GM10248 (cell line): ENCODE measurements at places on chromosomes 2 and 18.

DNA sequence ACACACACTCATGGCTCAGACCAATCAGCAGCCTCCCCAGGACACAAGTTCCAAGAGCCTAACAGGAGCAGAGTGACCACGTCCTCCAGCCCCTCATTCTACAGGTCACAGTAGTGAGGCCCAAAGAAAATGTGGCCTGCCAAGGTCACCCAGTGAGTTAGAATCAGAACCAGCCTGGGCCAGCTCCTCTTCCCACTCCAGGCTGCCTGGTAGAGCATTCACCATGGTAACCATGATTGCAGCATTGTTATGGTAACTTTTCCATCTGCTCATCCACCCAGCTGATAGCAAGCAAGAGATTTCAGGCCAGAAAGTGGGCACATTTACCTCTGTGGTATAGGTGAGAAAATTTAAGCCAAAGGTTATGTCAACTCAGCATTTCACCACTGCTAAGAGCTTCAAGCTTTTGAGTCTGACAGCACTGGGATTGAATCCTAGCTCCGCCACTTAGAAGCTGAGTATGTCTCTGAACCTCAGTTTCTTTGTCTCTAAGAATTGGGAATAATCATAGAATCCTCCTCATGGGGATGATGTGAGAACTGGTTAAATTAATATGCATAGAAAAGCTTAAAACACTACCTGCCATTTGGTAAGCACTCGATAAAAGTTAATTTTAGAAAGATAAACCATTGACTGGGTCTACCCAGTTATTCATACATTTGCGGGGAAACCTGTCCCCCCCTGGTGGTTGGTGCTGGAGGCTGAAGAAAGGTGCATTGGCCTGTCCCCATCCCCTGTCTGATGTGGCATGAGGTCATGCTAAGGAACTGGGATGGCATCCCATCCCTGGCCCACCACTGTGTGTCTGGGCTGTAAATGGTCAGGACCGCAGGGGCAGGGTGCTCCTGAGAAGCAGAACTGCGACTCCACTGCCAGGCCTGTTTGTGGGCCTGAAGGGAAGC is 181.5 kb downstream of the KLHL29 start:
- peak; percentile 45 for DNase-seq

- DNase-seq, result peak; percentile 26
These were observed 183.4 kb downstream of the MYO3B start for GRCh38 chr2:170361090-170361936.

GRCh38 chr2:205032093-205032551 is 486.8 kb downstream of the PARD3B start:
- DNase-seq, result no peak

GRCh38 chr2:159891917-159892730 is 94.1 kb upstream of the CD302 start:
- no peak for DNase-seq

GRCh38 chr18:54150226-54150625 is 74.2 kb downstream of the MBD2 start:
- no peak for DNase-seq

GRCh38 chr2:237153181-237153580 is 67.5 kb downstream of the COPS8 start:
- no peak for DNase-seq

GRCh38 chr18:22915337-22915736 is 17.8 kb upstream of the RBBP8 start:
- DNase-seq, result no peak

DNA sequence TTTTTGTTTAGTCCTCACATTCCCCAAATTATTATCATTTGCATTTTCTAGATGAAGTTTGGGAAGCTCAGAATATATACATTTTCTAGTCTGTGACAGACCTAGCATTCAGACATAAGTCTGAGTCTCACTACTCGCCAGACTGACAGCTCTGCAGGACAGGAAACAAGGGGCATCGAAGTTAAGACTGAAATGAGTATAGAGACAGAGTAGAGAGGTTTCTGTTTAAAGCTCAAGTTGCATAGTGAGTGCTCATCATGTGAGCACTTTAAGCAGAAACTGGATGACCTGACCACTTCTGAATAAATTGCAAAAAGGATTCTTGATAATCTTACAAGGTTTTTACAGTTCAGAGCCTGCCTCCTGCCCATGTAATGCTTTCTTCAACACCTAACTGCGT is 1.1 kb downstream of the HADHB start:
- peak; percentile 55 for DNase-seq

DNA sequence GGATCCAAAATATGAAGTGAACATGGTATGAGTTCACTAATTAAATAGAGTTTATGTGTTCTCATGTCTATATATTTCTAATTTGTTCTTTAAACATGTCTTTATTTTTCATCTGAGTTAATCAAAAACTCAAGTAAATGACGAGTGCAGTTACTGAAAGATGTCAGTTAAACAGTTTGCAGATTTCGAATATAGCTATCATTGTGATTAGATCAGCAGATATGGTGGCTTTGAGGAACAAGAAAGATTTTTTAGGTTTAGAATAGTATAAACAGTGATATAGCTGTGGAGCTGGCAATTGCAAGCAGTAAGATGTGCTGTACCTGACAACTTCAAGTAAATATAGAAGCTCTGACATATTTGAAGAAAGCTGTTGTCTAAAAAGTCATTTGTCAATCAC is 49.7 kb downstream of the TANK start:
- no peak for DNase-seq

DNA sequence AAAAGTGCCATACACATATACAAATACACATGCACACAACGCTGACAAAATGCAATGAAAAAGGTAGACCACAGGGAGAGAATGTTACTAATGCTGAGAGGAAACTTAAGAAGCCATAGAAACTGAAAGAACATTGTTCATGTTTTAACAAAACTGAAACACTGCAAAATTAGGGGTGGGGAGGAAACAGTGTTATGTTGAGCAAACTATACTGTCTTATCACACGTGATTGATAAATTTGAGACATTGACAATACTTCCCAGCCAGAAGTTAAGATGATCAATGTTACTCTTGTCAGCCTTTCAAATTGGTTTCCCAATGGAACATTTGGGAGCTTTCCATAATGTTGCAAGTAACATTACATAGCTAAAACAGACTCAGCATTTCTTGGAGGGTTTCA is 165.5 kb downstream of the L3MBTL4 start:
- DNase-seq, result peak; percentile 61

DNA sequence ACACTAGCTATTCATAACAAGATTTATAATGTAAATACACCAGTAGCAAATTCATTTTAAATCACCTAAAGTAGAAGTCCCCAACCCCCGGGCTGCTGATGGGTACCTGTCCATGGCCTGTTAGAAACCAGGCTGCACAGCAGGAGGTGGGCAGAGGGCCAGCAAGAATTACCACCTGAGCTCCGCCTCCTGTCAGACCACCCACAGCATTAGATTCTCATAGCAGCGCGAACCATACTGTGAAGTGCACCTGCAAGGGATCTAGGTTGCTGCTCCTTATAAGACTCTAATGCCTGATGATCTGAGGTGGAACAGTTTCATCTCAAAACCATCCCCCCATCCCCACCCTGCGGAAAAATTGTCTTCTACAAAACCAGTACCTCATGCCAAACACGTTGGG is 71.3 kb downstream of the KANSL1L start:
- no peak for DNase-seq
